M059J (cell line): ENCODE measurements at places on chromosomes 1 and 21.

DNA sequence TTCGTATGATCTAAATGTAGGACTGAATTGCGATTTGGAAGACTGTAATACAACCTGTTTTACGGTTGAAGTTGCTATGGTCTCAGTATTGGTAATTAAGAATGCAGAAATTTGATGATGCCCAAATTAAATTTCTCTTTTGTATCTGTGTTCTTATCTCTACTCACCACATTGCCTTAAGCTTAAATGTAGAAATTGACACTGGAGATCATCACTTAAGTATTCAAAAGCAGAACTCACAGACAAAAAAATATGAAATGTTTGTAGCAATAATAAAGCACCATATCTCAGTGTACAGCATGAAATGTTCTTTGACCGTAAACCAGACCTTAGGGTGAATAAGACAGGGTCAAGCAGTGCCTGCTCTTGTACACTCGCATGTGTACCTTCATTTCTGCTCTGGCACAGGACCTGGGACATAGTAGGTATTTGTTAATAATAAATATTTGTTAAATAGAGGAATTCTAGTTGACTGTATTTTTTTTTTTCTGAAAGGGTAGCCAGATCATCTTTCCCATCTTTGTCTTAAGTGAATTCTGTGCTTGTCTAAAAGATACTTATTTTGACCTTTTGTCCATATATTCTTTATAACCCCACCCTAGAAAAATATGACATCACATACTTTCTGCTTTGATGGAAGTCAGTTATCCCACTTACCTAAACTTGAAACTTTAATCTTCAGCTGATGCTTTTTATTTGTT, 1.5 kb downstream of the CDC7 start:
- peak; percentile 3 for DNase-seq

- no peak for DNase-seq
These were observed 87.1 kb downstream of the ABCA4 start for GRCh38 chr1:94033849-94034248.

DNA sequence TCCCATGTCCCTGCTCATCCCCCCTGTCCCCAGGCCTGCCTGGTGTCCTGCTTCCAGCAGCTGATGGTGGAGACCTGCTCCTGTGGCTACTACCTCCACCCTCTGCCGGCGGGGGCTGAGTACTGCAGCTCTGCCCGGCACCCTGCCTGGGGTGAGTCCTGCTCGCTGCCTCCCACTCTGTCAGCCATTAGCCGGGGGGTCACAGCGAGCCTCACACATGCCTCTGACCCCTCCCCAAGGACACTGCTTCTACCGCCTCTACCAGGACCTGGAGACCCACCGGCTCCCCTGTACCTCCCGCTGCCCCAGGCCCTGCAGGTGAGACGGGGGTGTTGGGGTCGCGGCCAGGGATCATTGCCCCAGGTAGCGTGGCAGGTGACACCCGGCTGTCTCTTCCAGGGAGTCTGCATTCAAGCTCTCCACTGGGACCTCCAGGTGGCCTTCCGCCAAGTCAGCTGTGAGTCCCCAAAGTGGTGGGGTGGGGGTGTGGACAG, 10.0 kb downstream of the SCNN1D start:
- peak; percentile 36 for DNase-seq

- peak; percentile 86 for DNase-seq
These were observed 45.8 kb upstream of the NTPCR start for GRCh38 chr1:232904566-232904965.

DNA sequence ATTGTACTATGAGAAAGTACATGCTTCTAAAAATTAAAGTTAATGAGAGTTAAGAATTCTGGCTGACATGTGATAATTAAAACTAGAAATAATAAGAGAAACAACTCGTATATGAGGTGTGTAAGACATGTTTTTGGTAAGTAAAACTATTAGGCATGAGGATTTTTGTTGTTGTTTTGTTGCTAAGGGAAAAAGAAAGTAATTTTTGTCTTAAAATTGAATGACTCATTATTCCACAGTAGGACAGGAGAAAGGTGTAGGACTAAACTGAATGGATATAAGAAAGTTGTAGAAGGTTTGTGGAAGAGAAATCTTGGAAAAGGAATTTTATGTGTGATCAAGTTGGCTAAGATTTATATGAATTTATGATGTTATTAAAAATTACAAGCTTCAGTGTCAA, 54.8 kb downstream of the TBX19 start:
- peak; percentile 74 for DNase-seq

- DNase-seq = no peak
These were observed 1.7 kb downstream of the LIN28A start for GRCh38 chr1:26412180-26412840.

DNA sequence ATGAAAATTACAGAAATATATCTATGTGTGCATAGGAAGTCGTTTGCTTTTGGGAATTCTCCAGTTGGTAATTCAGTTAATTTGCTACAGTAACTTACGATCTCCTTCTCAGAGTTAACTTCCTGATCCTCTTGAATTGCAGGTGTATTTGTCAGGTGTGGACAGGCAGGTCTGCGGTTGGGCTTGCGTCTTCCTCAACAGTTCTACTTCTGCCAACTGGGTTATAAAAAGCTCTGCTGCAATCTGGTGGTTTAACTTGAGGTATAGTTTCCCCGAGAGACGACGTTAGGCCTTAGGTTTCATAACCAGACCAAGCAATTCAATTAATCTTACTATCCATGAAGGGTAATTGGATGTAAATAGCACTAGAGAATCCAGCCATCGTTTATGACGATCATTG, 88.2 kb downstream of the GABPA start:
- no peak for DNase-seq

- DNase-seq = peak; percentile 42
These were observed 74.7 kb downstream of the RAP1GAP start for GRCh38 chr1:21594501-21594900.

DNA sequence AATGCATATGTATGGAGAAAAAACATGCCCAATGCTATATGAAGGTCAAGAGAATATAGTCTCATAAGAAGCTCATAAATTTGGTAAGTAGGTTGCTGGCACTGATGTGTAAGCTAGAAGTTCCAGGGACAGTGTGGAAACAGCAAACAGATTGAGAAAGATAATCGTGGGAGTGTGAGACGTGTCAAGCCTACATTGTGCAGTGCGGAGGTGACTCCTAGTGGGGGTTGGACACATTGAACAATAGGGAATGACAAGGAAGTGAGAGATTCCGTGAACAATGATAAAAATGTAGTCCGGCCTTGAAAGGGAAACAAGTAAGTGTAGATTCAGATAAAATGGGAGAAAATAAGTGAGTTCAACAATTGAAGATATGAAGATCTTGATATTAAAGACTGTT, 788.4 kb upstream of the PRMT6 start:
- peak; percentile 1 for DNase-seq

- peak; percentile 97 for DNase-seq
These were observed 29.8 kb upstream of the TADA1 start for GRCh38 chr1:166905900-166906299.

- no peak for DNase-seq
These were observed 83.5 kb upstream of the AKT3 start for GRCh38 chr1:243933495-243933894.

- no peak for DNase-seq
These were observed 289.2 kb downstream of the GRIK1 start for GRCh38 chr21:29650523-29651022.

GRCh38 chr21:29991624-29992023, 51.8 kb upstream of the GRIK1 start:
- DNase-seq = no peak

- peak; percentile 92 for DNase-seq
These were observed 17.3 kb downstream of the S1PR1 start for GRCh38 chr1:101253976-101254674.

GRCh38 chr1:198726455-198726854, 87.6 kb downstream of the PTPRC start:
- peak; percentile 26 for DNase-seq

- no peak for DNase-seq
These were observed 206.3 kb downstream of the HS2ST1 start for GRCh38 chr1:87120779-87121178.

GRCh38 chr1:198929961-198930599, 291.2 kb downstream of the PTPRC start:
- DNase-seq = peak; percentile 52

DNA sequence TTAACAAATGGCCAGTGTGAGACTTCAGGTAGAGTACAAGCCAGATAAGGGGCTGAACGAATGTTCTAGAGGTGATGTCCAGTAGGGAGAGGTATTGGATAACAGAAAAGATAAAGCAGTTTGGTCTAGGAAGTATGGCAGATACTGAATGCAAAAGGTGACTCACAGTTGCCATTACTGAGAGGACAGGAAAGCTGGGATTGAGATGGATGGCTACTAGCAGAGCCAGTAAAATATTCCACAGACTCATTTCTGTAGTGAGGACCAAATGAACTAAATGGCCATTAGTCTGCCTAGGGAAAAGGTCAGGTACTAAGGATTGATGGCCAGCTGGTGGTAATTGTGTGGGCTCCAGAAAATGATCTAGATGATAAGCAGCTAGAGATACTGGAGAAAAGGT, 11.5 kb downstream of the MACO1 start:
- peak; percentile 71 for DNase-seq

GRCh38 chr1:152761609-152762213, 3.9 kb downstream of the KPRP start:
- no peak for DNase-seq

- DNase-seq = peak; percentile 51
These were observed 12.0 kb downstream of the F11R start for GRCh38 chr1:161008869-161009510.

- no peak for DNase-seq
These were observed 2.4 kb downstream of the TMCC2 start for GRCh38 chr1:205229916-205230700.

GRCh38 chr1:180849031-180849775, 63.5 kb upstream of the KIAA1614 start:
- no peak for DNase-seq

DNA sequence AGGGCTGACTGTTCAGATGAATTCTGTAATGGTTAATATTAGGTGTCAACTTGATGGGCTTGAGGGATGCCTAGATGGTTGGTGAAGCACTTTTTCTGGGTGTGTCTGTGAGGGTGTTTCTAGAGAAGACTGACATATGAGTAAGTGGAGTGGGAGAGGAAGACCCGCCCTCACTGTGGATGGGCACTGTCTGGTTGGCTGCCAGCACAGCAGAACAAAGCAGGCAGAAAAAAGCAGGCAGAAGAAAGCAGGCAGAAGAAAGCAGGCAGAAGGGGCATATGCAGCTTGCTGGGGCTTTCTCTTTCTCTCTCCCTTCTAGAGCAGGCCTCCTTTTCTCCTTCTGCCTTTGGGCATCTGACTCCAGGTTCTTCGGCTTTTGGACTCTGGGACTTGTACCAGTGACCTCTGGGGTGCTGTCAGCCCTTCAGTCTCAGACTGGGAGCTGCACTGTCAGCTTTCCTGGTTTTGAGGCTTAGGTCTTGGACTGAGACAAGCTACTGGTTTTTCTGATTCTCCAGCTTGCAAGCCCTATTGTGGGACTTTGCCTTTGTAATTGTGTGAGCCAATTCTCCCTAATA, 42.9 kb upstream of the CD2 start:
- DNase-seq = no peak

GRCh38 chr1:116989835-116990234, 11.7 kb upstream of the CD101 start:
- DNase-seq = no peak

GRCh38 chr1:75366595-75366994, 232.4 kb downstream of the LHX8 start:
- DNase-seq = no peak

- DNase-seq = peak; percentile 24
These were observed 9.4 kb upstream of the SAMD13 start for GRCh38 chr1:84291882-84292655.

GRCh38 chr1:233912909-233913308, 8.4 kb downstream of the SLC35F3 start:
- DNase-seq = peak; percentile 61

DNA sequence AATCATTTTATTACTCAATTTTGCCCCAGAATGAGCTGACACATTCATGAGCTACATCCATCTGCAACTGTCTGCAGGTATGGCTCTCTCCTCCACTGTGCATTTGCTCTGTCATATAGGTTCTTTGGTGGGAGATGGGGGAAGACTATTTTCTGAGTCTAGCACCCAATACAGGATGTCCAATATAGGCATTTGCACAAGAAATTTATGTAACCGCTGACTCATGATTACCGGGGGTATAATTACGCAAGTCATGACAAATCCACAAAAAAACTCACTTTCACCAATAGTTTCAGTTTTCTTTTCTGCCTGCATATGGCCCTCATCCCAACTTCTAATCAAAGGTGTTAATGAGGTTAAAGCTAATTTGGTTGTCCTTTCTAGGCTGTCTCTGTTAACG, 17.5 kb upstream of the VSIG8 start:
- peak; percentile 70 for DNase-seq

- no peak for DNase-seq
These were observed 130.5 kb downstream of the TMEM53 start for GRCh38 chr1:44543786-44544185.

- DNase-seq = no peak
These were observed 64.4 kb downstream of the HSPA13 start for GRCh38 chr21:14318578-14318977.

DNA sequence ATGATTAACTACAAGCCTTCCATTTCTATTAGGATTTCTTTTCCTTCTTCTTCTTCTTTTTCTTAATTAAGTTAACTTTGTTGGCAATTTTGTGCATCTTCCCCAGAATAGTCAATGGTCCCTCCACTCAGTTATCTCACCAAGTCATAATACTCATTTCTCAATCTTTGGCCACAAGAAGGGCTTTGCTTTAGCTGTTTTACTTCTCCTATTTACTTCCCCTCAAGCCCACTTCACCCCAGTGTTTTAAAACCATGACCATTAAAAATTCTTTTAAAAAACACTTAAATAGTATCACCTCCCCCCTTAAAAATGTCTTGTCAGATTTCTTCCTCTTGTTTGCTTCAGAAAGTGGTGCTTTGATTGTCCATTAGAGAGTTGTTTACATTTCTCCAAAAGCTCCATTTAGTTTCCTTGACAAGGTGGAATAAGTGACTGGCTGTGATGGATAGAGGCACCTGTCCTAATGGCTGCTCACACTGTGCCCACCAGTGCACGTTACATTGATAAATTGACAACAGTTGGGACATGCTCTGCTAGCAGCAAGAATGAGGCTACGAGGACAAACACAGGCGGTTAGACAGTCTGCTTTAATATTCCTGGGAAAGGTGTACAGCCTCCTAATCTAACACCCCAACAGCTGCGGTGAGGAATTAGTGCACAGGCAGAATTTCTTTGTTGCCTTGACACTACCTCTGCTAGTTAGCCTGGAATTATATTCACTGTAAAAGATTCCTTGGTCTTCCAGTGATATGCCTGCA, 354.7 kb downstream of the LMO4 start:
- peak; percentile 6 for DNase-seq

DNA sequence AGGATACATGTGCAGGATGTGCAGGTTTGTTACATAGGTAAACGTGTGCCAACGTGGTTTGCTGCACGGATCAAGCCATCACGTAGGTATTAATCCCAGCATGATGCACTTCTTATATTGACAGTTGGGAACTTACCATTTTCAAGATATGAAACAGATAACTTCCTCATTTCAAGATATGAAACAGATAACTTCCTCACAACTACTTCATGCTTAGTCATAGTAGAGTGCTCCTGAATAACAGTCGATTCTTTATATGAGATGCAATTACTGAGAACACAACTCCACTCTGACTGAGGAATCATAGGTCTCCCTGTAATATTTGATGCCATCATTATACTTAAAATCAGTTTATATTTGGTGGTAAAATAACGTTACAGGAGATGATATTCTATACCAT, 1124.3 kb downstream of the AMY1C start:
- DNase-seq = no peak

GRCh38 chr1:240804475-240804874, 192.5 kb upstream of the GREM2 start:
- peak; percentile 59 for DNase-seq

- DNase-seq = no peak
These were observed 25.4 kb downstream of the EEIG2 start for GRCh38 chr1:108585313-108585712.

- peak; percentile 52 for DNase-seq
These were observed 9.5 kb downstream of the ATP1B1 start for GRCh38 chr1:169115891-169116585.
